NCI-H2081 (cell line): ENCODE measurements at places on chromosomes 1 and 21.
A peak's percentile ranks its signal among the peaks of the same experiment; 100 is the strongest.

DNA sequence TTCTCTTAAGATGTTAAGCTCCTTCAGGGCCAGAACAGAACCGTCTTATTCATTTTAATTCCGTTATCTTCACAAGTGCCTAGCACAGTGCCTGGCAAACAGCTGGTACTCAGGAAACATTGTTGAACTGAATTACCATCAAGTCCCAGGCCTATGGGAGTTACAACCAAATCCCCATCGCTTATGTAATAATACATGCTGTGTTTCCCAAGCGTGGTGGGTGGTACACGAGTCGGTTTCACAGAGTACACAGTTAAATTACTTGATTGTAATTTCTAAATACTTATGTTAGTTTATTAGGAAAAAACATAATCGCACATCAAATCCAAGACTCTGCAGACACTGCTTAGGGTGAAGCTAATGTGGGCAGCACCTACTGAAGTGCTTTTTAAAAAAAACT lies 1.0 kb downstream of the ANGEL2 start:
- no peak for DNase-seq

GRCh38 chr21:18049461-18049860 lies 195.2 kb upstream of the CHODL start:
- DNase-seq, result peak; percentile 67

GRCh38 chr1:33072707-33073106 lies 8.2 kb upstream of the AZIN2 start:
- DNase-seq, result no peak

DNA sequence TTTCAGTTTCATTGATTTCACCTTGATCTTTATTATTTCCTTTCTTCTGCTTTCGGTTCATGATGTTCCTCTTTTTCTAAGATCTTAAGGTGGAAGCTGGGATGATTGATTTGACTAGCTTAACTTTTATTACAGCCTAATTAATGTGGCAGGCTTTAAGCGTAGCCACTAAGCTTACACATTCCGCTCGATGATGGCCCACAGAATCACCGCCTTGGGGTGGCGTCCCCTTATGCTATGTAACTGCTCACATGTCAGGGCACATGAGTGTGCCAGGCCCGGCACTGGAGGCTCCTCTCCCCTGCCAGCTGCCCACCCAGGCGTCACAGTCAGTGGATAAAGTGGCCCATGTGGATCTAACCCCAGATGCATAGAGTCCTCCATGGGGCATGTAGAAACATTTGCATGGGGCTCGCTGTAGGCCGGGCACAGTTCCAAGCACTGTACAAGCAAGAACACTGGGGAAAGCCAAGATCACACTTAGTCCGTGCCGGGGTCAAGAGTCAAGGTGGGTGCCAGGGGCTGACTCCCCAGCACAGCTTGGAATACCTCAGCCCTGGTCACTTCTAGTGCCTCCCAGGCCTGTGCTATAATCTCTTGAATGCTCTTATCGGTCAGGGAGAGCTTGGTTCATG lies 41.7 kb downstream of the PKNOX1 start:
- no peak for DNase-seq

DNA sequence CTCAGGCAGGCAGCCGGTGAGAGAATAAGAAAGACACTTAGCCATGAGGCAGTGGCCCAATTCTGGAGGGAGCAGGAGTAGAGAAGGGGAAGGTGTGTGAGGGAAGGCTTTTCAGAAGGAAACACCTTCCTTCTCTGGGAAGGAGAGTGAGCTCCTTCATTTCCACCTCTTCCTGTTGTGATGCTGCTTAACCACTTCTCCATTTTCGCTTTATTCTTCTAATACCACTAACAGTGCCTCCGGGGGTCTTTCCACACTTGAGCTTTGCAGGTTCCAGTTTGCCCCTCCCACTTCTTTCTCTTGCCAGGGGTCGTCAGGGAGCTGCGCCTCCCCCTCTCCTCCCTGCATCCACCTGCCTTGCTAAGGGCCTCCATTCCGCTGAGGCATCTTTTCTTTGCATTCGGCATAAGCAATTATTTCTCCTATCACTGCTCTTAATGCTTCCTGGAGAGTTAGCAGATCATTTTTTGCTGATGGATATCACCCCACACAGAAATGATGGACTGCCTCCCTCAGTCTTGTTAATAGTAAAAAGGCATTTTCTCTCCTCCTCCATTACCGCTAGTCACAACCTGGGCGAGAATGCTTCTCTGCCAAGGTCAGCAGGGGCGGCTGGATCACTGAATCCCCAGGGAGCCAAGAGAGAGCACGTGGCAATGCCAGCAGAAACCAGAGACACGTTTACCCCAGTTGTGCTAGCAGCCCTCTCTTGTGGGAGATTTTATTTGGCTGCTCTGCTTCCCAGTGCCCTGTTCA lies 74.8 kb downstream of the ELAVL4 start:
- no peak for DNase-seq

DNA sequence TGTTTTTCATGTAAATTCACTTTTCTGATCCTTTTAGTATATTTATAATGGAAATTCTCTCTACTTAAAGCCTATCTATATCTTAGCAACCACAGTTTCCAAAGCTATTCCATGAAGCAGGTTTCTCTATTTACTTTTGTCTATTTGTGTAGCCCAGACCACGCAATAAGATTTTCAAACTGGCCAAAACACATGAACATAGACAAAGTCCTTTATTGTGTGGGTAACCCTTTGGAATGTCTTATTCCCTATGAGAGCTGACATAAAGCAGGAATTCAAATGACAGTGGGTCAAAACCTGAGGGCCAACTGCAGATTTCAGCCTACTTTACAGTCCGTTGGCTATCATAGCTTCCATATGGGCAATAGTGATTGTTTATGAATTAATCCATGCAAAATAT lies 252.6 kb downstream of the LTN1 start:
- DNase-seq, result no peak

DNA sequence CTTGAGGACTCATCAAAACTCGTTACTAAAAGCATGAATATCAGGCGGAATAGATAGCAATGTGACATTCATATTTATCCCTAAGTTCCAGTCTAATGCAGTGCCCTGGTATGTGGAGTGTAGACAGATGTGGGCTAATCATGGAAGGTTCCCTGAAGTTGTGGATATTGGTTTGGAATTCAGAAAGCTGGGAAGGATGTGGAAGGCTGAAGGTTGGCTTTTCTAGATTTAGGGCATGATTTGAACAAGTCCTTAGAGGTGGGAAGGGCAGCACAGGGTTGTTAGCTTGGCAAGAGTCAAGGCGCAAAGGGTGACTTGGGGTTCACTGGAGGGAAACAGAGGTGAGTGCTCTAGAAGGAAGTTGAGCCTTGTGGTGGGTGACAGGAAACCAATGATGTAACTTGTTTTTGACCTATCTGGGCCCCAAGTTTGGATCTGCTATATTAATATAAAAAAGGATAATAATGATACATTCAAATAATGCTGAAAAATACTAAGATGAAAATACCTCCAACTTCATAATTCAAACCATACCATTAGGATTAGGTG lies 21.9 kb downstream of the LGALS8 start:
- DNase-seq, result no peak

GRCh38 chr1:177977141-177977540 lies 7.3 kb upstream of the SEC16B start:
- no peak for DNase-seq

DNA sequence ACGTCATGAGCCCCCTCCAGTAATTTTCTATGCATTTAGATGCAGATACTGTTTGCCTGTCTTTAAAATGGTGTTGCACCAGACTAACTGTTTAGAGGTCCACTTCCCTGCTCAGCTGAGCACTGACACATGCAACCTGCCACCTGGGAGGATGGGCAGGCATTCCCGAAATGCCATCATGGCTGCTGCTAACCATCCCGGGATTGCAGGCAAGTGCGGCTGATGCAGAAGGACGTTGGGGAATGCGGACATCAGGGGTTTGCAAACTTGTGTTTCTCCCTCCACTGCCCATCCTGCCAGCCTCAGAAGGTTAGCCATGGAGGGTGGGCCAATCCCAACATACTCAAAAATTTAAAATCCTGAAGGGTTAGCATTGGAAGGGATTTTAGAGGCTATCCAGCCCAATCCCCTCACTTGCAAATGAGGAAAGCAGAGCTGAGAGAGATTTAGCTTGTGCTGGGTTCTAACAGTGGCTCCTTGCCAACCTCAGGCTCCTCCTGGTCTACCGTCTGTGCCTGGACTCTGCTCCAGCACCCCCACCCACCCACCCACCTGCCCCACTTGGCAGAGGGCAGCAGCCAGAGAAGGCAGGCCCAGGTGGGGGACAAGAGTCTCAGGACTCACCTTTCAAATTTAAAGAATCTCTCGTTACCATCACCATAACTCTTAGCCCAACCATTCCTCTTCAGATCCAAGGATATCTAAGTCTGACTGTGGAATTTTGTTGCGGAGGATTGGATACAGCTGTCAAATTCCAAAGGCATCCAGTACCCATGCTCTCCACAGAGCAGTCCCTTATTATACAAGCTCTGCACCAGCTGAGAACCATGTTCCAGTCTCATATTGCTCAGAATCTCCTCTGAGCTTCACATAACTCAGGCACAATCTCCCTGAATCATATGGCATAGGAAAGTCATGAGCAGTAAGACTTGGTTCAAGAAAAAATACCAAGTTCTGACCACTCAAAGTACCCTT lies 34.2 kb downstream of the HIVEP3 start:
- DNase-seq, result no peak

- DNase-seq, result no peak
Observed at GRCh38 chr1:205298191-205298994, 23.2 kb downstream of the NUAK2 start.

DNA sequence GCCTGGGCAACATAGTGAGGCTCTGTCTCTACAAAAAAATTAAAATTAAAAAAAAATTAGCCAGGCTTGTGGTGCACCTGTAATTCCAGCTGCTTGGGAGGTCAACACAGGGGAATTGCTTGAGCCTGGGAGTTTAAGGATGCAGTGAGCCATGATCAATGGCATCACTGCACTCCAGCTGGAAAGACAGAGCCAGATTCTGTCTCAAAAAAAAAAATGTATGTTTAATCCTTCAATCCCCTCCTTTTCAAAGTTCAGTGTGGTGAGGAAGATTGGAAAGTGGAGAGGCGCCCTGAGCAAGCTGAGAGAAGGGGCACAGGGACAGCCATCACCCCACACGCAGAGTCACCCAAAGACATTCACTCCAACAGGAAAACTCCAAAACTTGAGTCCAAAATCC lies 97.7 kb upstream of the BACE2 start:
- DNase-seq, result no peak

- DNase-seq, result no peak
Observed at GRCh38 chr1:212611000-212611948, 2.7 kb downstream of the ATF3 start.

- no peak for DNase-seq
Observed at GRCh38 chr1:228417483-228418203, 982 bp upstream of the TRIM17 start.

DNA sequence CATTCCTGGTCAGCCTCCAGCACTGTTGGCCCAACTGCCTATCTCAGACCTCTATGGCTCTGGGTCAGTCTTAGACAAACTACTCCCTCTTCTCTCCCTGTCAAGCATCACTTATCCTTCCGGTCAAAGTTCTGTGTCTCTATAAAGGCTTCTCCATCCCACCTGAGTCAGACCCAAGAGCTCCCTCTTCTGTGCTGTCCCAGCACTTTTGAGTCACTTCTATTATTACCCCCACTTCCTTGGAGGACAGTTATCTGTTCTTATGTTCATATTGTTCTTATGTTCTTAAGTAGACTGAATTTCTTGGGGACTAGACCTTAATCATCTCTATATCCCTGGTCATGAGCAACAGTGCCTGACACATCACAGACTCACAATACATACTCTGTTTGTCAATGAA lies 29.2 kb upstream of the IL10 start:
- no peak for DNase-seq

DNA sequence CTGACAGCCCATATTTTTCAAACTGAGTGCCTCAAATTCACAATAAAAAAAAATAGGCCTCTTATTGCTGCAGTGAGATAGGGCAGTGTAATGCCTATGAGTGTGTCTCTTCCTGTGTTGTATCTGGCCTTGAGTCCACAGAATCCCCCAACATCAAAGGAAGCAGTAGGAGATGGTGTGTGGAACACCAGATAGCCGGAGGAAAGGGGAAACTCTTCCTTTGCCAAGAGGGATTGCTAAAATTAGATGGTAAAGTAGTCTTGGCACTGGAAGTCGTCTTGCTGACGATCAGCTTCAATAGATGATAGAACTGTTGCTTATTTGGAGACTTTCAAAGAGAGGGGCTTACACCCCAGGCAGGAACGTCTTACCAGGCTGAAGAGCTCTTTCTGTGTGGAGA lies 51.8 kb downstream of the RUNX1 start:
- DNase-seq, result no peak

DNA sequence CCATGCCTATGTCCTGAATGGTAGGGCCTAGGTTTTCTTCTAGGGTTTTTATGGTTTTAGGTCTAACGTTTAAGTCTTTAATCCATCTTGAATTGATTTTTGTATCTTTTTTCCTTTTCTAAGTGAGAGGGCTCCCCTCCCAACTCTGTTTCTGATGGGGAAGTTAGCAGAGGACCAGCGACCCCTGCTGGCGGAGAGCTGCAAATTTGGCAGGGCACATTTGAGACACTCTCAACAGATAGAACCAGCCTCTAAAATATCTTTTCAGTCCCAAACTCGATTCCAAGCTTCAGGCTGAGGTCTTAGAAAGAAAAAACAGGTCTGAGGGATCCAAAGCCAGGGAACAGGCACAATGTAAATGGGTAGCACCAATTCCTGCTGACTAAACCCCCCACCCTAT lies 32.5 kb downstream of the LRRC3 start:
- no peak for DNase-seq

DNA sequence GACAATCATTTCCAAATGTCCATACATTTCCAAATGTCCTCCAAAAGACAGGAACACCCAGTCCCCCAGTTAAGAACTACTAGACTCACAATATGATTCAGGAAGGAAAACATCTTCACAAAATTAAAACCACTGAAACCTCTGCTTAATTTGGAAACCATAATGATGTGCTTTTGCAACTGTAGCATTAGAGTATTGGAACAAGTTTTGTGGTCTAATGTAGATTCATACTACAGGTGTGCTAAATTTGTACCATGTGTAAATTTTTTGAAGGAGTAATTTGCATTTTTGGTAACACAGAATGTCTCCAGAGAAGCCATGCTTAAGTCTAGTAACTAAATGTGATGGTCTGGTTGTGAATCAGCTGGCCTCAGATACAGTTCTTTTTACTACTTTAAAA lies 129.6 kb downstream of the DPYD start:
- DNase-seq, result no peak

DNA sequence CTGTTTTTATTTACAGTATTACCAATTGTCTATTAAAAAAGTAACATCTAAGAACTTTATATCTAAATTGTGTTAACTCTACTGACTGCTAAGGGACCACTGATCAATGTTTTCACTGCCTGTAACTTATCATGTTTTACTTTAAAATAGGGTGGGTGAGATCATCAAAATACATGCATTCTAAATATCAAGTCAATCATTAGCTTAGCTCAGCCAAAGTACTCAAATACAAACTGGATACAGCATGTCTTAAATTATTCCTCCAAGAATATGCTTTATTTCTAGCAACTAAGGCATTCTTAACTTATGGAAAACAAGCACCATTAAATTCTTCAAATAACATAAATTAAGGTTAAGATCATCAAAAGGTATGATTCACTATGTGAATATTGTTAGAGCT lies 638.7 kb upstream of the RGS18 start:
- DNase-seq, result no peak

- DNase-seq, result no peak
Observed at GRCh38 chr1:111127923-111128643, 11.8 kb downstream of the DRAM2 start.
